Psoas muscle (tissue), 8 donors: ENCODE measurements at places on chromosomes 3 and 15.

GRCh38 chr3:2262204-2262603 is 163.5 kb downstream of the CNTN4 start:
- no peak for DNase-seq

- no peak for DNase-seq
These were observed 297.2 kb downstream of the ARPP21 start for GRCh38 chr3:35936571-35936970.

DNA sequence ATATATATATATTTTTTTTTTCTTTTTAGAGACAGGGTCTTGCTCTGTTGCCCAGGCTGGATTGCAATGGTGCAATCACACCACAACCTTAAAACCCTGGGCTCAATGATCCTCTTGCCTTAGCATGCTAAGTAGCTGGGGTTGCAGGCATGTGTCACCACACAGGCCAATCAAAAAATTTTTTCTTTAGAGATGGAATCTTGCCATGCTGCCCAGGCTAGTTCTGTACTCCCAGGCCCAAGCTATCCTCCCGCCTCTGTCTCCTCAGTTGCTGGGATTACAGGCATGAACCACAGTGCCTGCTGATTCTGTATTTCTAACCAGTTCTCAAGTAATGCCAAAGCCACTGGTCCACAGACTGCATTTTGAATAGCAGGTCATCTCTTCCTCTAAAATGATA is 291.3 kb upstream of the ZPLD1 start:
- no peak for DNase-seq

- no peak for DNase-seq
These were observed 19.4 kb upstream of the PTX3 start for GRCh38 chr3:157417247-157417646.

DNA sequence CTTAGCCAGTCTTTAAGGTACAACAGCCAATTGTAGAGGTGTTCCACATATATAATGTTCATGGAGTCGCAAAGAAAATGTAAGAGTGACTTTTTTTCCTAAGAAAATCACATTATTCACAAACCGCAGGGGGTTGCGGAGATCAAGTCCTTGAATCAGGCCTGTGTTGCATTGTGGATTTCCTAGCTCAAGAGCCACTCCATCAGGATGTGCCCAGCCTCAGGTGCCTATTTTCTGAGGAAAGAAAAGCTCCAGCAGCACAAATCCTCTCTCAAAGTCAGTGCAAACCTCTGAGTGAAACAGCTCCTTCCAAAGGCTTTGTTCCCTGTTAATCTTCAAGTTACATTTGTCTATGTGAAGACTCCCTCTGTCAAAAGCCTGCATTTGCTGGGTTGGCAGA is 349.4 kb downstream of the CLSTN2 start:
- no peak for DNase-seq

DNA sequence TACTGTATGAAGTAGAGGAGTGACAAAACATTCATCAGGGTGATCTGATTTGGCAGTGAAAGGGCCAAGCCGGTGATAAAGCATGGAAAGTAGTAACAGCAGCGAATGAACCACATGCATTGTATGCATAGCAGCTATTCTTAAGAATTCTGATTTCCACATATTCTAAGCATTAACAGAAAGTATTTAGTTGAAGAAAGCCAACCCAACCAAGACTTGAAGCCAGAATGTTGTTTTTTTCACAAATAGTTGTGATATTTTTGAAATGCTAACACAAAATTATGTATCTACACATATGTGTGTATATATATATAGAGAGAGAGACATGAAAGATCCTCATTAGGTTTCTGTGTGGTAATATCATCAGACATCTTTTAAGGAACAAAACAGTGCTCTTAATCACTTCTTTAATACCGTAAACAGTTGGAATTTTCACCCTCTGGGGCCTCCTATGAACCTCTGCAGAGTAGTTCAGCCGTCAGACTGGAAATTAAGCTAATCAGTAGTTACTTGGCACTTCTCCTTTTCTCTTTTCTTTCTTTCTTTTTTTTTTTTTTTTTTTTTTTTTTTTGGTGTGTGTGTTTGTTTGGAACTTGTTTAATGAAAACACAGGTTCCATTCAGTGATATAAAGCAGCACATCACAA is 139.6 kb downstream of the CMSS1 start:
- DNase-seq = no peak

GRCh38 chr3:177992993-177993970 is 543.0 kb upstream of the KCNMB2 start:
- no peak for DNase-seq

GRCh38 chr3:170707899-170708298 is 122.0 kb upstream of the SLC7A14 start:
- DNase-seq = no peak

GRCh38 chr15:85745023-85745422 is 49.7 kb downstream of the KLHL25 start:
- DNase-seq = no peak

- no peak for DNase-seq
These were observed 57.9 kb downstream of the CMSS1 start for GRCh38 chr3:99875581-99875928.

- DNase-seq = no peak
These were observed 173.2 kb upstream of the PRICKLE2 start for GRCh38 chr3:64398476-64398875.

GRCh38 chr15:48052946-48053345 is 67.8 kb upstream of the SLC24A5 start:
- no peak for DNase-seq

DNA sequence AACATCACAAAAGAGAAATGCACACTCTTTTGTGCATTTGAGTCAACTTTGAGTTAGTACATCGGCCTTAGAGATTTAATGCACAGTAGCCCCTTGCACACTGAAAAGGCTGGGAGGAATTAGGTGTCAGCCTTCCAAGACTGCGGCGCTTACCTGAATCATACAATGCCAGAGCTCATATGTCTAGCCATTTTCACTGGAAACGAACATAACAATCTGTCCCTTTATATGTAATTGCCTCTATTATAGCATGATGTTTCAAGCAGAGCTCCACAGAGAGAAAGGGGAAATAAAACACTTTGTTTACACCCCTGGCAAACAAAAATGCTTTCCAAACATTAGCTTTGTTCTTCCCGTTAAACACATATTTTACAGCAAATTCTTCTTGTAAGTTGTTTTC is 315.7 kb upstream of the SLCO3A1 start:
- no peak for DNase-seq

- no peak for DNase-seq
These were observed 79.9 kb upstream of the HACD2 start for GRCh38 chr3:123664753-123665152.

DNA sequence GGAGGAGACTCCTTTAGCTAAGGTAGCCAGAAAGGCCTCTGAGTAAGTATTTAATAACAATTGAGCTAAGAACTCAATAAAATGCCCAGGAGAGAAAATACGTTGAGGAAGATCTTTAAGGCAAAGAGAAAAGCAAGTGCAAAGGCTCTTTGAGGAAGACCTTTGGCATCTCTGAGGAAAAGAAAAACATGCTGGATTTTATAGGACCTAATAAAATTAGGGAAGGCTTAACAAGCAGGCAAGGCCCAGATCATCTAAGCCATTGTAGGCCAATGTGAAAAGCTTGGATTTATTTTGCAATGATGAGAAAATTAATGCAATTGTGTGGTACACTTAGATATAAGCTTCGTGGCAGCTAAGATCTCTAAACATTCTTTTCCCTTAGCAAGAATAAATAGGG is 75.7 kb downstream of the P3H2 start:
- DNase-seq = no peak

DNA sequence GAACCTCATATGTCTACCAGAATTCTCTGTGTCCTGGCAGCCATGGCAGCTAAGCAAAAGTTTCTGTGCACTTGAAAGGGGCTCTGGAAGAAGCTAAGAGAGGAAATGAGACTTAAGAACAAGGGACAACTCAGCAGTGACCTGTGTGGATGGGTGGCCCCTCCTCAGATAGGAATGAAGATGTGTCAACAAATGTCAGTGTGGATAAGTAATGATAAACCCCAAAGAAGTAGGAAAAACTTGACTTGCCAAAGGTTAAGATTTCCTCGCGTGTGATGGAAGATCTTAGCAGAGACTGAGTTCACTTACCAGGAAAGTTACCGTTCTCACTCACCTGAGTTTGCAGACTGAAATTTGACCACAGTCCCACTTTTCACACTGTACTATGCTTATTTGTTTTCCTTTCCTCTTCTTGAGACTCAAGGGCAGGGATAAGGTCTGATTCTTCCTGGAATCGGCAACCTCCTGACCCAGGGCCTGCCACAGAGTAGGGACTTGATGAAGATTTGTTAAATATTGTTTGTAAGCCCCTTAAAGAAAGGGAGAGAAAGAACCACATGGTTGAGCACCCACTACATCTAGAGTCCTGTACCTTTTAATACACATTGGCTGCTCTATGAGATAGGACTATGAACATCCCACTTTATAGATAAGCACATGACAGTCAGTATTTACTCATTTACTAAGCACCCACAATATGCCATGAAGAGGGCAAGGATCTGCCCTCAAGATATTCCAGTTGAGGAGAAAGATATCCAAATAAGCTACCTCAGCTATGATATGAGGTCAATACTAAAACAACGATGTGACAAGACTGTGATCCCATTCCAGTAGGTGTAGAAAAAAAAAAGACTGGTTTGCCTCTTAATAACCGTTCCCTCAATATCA is 7.3 kb upstream of the HRH1 start:
- DNase-seq = no peak

GRCh38 chr15:88546248-88547129 is at the start of gene DET1:
DET1 (minus strand) TSS chr15:88546681; CDS start chr15:88531705, 14,976 bp downstream.
- DNase-seq = peak; percentile 97

GRCh38 chr3:195873971-195874370 is 34.4 kb downstream of the TNK2 start:
- no peak for DNase-seq

GRCh38 chr3:178474526-178474925 is 61.7 kb upstream of the KCNMB2 start:
- DNase-seq = no peak

GRCh38 chr15:38229705-38230310 is 22.8 kb upstream of the SPRED1 start:
- no peak for DNase-seq

GRCh38 chr3:153250446-153250845 is 88.4 kb downstream of the RAP2B start:
- DNase-seq = no peak

- DNase-seq = no peak
These were observed 21.6 kb upstream of the DUSP7 start for GRCh38 chr3:52077925-52078324.

GRCh38 chr3:54372232-54372631 is 249.9 kb downstream of the CACNA2D3 start:
- no peak for DNase-seq

GRCh38 chr15:46242935-46243334 is 608.1 kb downstream of the SQOR start:
- DNase-seq = no peak

DNA sequence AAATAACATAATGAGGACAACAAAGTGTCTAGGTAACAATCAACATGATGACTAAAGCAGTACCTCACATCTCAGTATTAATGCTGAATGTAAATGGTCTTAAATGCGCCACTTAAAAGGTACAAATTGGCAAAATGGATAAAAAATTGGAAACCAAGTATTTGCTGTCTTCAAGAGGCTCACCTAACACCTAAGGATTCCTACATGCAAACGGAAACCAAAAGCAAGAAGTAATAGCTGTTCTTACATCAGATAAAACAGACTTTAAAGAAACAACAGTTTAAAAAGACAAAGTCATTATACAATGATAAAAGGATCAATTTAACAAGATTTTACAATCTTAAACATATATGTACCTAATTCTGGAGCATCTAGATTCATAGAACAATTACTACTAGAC is 22.5 kb downstream of the CSNK1G1 start:
- DNase-seq = no peak

GRCh38 chr15:57213862-57214261 is 162.4 kb upstream of the CGNL1 start:
- DNase-seq = no peak

DNA sequence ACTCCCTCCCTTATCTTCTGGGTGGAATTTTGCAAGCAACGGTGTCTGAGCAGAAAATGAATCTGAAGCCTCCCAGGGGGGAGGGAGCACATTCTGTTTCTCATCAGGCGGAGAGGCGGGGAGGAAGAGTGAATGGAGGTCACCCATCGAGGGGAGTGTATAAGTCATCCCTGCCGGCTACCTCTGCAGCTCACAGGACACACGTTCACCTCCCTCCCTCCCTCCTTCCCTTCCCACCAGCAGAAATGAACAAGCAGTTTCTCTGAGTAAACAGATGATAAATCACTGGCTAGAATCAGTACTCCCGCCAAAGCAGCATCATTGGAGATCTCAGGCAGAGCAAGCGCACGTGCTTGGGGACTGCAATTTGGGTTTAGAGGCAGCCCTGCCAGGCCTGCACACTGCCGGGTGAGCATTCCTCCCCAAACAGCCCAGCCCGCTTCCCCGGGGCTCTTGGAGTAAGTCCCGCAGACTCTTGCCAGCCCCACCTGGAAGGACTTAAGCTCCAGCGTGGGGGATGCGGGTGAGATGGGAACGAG is 38.3 kb downstream of the CPN2 start:
- peak; percentile 82 for DNase-seq

DNA sequence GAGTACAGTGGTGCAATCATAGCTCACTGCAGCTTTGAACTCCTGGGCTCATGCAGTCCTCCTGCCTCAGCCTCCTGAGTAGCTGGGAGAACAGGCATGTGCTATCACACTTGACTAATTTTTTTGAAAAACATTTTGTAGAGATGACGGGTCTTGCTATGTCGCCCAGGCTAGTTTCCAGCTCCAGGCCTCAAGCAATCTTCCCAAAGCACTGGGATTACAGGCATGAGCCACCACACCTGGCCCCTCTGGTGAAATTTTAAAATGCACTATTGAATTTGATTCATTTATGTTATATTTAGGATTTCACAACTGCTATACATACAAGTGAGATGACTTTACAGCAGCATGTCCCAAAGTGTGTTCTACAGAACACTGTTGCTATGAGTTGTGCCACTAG is 50.8 kb upstream of the TPM1 start:
- no peak for DNase-seq

- DNase-seq = peak; percentile 76
These were observed 626 bp downstream of the SEC62 start for GRCh38 chr3:169966951-169967915.

GRCh38 chr3:30227571-30228301 is 378.7 kb upstream of the TGFBR2 start:
- no peak for DNase-seq

- no peak for DNase-seq
These were observed 298.9 kb upstream of the RORA start for GRCh38 chr15:61527836-61528580.

GRCh38 chr3:41035456-41036022 is 163.8 kb upstream of the CTNNB1 start:
- DNase-seq = no peak

DNA sequence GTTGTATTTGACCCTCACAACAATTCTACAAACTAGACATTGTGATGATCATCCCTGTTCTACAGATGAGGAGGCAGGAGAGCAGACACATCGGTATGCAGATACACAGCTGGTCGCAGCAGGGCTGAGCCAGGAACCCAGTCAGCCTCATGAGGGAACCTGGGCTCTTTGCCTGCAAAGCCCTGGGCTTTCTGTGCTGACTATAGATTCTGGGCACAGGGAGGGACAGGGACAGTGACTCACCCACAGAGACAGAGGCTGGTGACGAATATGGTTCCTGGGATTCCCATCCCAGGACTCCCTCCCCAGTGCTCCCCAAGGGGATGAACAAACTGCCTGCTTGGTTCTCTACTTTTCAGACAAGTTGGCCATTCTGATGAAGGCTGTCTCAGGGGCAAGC is 3.8 kb upstream of the CAMP start:
- peak; percentile 51 for DNase-seq
